ENCODE measurements at places on chromosomes 1 and 21.

DNA sequence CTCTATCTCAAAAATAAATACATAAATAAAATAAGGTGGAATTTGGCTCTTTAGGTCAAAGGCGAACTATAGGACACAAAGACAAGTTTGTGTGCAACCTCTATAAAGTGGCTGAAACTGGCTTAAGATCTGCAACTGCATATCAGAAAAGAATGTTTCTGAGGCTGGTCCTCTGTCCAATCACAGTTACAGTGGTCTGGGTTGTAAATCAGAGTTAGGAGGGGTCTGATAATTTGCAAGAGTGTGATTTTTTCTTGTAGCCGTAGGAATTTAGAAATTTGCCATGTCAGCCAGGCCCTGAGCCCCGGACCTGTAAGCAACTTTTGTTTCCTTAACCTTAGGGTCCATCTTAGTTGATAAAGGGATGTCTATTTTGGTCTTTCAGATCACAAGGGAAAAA, 27.8 kb downstream of the CMPK1 start:
- DNase-seq = no peak

- no peak for DNase-seq
Observed at GRCh38 chr1:47805018-47805417, 192.2 kb downstream of the TRABD2B start.

- DNase-seq = no peak
Observed at GRCh38 chr1:244850099-244850852, 14.1 kb downstream of the HNRNPU start.

DNA sequence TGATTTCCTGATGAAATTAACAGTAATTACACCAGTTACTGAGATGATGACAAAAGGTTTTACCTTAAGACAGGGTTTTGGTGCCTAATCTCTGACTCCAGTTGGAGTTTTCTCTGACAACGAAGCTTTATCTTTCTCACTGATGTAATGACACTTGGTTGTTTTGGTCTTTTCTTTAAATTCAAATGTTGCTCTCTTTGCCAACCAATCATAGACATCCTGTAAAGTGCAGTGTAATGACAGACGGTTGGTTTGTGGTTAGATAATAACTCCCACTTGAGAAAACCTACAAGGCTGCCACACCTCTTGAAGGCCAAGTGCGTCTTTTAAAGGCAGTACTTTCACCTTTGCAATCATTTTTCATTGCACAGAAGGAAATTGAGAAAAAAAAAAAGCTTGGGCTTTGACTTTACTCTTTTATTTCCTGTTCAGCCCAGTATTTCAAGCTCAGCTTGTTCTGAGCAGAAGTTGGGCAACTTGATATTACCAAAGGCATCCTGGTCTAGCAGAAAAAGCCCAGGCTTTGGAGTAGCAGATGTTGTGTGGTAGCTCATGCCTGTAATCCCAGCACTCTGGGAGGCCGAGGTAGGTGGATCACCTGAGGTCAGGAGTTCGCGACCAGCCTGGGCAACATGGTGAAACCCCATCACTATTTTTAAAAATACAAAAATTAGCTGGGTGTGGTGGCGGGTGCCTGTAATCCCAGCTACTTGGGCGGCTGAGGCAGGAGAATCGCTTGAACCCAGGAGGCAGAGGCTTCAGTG, 14.9 kb downstream of the PDIK1L start:
- no peak for DNase-seq

- peak; percentile 59 for DNase-seq
Observed at GRCh38 chr1:230851291-230851691, 17.0 kb downstream of the C1orf198 start.

DNA sequence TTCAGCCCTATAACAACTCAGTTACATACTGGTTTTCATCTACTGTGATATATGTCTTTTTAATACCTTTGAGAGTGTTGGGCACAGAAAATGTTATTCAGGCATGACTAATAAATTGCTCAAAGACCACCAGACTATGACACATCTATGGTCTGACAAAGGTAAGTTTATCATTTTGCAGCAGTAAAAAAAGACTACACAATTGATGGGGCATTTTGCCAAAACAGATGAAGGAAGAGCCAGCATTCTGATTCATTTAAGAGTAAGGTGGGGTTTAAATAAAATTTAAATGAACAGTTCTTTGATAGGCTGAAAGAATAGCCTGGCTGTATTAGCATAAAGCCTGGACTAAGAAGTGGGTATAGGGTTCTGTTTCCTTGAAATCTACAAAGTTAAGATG, 8.8 kb upstream of the RNPC3 start:
- DNase-seq = peak; percentile 20

DNA sequence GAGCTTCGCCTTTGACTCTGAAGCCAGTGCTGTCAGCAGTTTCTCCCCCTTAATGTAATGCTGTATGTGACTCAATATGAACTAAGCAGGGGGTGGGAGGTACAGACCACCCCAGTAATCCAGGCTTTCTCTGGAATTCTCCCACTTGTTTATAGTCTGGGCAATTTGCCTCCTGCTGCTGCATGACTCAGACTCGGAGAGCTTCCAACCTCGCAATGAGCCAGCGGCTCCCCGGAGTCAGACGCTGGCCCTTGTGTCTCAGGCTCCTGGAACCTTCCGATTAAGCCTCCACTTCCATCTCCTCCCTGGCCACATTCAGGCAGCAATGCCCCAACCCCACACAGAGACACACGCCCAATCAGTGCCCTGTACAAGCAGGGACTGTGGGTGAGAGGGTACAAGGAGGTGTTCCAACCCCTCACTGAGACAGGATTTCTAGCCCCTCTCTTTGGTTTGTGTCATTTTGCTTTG, 471.7 kb upstream of the VAMP3 start:
- peak; percentile 98 for DNase-seq

GRCh38 chr1:178142806-178143205, 48.9 kb downstream of the RASAL2 start:
- no peak for DNase-seq

- DNase-seq = peak; percentile 17
Observed at GRCh38 chr1:193799948-193800690, 613.7 kb upstream of the B3GALT2 start.

DNA sequence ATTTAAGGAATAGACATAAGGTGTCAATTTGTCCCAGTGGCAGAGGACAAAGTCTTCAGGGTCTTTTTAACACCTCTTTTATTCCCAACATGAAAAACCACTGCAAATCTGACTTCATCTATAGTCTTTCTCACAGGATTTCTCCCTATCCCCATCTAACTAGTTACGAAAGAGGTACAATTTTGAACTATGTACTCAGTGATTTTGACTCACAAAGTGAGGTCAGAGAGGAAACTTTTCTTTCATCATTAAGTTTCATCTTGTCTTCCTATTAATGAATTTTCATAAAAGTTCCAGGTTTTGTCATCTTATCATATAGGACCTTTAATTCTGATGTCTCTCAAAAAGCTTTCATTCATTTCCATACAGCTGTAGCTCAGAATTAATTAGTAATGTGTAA, 63.3 kb downstream of the ASH1L start:
- no peak for DNase-seq

DNA sequence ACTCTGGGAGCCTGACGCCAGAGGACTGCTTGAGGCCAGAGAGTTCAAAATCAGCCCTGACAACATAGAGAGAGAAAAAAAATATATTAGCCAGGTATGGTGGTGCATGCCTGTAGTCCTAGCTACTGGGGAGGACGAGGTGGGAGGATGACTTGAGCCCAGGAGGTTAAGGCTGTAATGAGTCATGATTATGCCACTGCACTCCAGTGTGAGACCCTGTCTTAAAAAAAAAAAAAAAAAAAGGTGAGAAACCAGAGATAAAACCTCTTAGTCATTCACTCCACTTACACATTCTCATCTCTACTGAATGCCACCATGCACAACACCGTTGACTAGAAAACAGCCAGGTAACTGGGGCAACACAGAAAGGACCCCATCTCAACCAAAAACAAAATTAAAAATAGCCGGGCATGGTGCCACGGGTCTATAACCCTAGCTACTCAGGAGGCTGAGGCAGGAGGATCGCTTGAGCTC, 178.1 kb downstream of the SLC45A1 start:
- no peak for DNase-seq

DNA sequence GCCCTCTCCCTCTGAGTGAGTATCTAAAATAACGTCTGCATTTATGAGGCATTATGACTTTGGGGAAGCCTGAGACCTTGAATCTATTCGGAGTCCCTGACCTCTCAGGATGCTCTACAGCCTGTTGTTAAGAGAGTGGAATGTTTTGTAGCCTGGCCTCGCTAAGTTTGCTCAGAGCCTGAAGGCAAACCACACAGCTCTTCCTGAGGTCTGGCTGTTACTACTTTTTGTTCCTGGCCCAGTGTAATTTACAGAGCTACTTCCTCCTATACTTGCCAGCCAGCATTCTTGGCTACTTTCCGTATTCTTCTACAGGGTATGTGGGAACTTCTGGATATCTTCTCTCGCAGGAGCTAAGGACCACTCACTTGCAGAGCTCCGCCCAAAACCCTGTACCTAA, 3.6 kb upstream of the ZMYM4 start:
- DNase-seq = no peak

GRCh38 chr1:186374303-186375151, 526 bp downstream of the TPR start:
- DNase-seq = no peak

GRCh38 chr1:172801771-172802322, 142.9 kb downstream of the FASLG start:
- DNase-seq = no peak

DNA sequence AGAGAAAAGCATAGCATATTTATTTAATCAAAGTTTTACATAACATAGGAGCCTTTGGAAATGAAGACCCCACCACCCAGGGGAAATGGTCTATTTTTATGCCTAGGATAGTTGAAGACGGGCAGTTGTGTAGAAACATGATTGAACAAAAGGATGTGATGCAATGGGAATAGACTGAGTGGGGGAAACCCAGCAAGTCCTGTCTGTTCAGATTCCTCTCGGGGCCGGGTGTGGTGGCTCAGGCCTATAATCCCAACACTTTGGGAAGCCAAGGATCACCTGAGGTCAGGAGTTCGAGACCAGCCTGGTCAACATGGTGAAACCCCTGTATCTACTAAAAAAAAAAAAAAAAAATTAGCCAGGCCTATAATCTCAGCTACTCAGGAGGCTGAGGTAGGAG, 298.3 kb downstream of the MATN1 start:
- no peak for DNase-seq

DNA sequence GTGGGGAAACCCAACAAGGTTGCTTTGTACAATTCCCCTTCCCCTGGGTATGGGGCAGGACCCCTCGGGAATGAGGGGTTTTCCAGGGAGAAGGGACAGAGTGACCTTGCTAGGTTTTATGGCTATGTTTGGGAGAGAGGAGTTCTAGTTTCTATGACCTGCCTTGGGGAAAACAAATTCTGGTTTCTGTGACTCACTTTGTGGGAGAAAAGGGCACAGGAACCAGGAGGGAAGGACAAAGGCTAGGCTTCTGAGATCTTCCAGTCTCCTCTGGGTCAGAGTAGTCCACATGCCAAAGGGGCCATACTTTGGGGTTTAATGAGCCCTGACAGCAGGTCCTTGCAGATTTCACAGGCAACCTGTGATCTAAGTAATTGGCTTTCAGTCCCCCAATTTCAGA, 5.5 kb upstream of the PTGER3 start:
- DNase-seq = no peak

DNA sequence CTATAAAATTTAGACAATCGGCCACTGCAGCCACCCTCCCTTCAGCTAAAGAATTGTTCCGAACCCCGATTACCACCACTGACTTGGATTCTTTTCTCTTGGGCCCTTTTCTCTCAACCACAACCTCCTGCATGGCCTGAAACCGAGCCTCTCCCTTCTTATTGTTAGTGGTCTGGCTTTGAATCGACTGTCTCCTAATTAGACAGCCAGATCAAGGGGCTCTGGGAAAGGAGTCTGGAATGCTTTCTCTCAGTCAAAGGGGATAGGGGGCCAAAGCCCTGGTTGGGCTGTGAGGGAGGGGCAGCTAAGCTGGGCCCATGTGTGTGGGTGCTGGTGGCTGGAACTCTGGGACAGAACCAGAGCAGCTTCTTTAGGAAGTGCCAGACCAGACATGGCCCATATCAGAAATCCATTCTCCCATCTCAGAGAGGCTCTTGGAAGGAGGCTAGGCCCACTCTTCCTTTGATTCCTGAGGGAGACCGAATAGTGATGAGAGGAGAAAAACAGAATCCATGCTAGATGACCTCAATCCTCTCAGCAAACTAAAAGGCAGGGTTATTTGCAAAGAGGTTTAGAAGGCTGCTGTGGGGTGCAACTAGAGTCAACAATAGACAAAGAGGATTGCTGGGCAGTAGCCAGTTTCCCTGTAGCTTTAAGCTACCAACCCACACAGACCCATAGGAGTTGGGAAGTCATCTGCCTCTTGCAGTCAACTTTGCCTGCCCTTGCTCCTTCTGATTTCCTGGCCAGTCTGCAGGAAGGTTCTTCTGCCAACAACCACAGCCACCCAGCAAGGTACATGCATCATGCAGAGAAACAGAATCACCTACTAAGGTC, 117.6 kb downstream of the AK5 start:
- no peak for DNase-seq

DNA sequence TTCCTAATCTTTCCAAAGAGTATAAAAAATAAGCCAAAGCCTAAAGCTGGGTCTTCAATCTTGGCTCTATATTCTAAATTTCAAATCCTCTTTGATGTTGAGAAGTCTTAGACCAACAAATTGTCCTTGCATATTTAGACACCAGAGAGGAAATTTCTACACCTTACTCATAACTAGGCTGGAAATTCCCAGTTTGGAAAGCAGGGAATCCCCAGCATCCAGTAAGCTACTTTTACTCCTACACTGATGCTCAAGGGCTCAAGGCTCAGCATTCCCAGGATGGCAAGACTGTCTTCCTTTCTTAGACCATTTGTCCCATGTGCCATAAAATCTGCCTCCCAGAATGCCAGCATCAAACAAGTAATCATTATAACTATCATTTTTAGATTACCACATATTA, 28.3 kb downstream of the PRDX6 start:
- DNase-seq = no peak

- no peak for DNase-seq
Observed at GRCh38 chr1:233097959-233098580, 147.7 kb downstream of the NTPCR start.

- no peak for DNase-seq
Observed at GRCh38 chr1:160681066-160681890, 30.3 kb downstream of the CD48 start.

GRCh38 chr1:235776396-235776795, 90.3 kb downstream of the LYST start:
- DNase-seq = no peak

GRCh38 chr1:113784104-113784779, 25.0 kb upstream of the PHTF1 start:
- no peak for DNase-seq

- DNase-seq = no peak
Observed at GRCh38 chr1:240909701-240910457, 297.9 kb upstream of the GREM2 start.

- DNase-seq = no peak
Observed at GRCh38 chr21:41135746-41136145, 32.2 kb upstream of the BACE2 start.

DNA sequence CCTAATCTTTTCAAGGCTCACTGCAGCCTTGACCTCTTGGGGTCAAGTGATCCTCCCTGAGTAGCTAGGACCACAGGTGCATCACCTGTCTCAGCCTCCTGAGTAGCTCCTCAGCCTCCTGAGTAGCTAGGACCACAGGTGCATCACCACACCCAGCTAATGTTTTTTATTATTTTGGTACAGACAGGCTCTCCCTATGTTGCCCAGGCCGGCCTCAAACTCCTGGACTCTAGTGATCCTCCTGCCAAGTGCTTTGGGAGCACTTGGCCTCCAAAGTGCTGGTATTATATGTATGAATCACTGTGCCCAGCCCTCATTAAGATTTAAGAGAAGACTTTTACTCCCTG, 58.5 kb upstream of the S1PR1 start:
- no peak for DNase-seq

All from fibroblast of skin of left quadriceps (primary cell).